GM12864 (cell line): ENCODE measurements at places on chromosomes 6 and 20.

DNA sequence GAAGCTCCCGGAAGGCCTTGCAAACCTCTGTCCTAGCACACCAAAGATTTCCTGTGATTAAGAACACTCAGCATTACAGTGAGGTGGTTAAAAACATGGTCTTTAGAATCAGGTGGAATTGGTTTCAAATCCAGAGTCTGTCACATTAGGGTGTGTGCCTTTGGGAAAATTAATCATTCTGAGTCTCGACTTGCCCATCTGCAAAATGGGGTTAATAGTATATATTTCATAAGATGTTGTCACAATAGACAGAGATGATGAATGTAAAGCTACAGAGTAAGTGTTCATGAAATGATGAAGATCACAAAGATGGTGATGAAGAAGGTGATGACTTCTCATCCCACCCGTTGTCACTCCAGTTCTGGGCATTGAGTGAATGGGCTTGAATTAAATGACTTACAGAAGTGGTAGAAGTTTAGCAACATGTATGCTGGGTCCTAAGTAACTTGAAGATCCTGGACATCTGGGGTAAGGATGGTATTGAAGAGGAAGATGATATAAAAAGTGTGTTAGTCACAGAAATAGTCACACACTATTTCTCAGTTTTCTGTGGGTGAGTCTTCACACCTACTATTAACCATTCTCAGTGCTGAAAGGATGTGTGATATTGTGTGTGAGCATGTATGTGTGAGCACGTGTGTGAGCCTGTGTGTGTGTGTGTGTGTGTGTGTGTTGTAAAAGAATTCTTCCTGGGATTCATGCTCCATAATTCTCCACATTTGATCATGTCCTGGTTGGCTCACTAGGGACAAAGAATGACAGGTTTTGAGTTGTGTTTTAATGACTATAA lies 28.0 kb upstream of the NEDD9 start:
- DNase-seq = no peak

DNA sequence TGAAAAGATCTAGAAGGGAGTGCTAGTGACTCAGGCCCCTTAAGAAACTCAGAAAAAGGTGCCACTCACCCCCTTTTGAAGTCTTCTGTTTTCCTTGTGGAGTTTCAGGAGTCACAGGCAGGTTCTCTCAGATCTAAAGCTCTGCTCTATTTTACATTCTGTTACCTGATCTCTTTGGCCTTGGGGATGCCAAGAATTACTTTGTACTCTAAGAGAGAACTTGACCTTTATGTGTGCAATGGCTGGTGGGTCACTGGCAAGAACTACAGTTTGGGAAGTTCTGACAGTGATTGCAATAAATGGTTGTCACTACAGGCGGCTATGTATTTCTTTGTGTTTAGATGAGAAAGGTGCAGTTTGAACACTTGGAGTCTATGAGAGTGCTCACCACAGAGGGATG lies 24.2 kb upstream of the ENPP4 start:
- no peak for DNase-seq

DNA sequence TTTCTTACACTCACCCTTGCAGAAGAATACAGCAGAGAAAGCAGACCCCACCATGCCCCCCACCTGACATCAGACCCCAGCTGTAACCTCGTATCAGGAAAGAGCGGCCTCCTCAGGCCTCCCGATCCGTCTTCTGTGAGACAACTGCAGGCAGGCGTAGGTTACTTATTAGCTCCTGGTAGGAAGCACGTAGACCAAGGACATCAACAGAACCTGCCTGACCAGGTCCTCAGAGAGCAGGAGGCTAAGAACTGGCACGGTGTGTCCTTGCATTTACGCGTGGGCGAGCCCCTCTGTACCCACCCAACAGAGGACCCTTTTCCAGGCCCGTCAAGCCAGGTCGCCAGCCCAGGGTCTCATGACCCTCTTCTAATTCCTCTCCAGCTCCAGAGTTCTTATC lies 51.0 kb downstream of the ABHD12 start:
- DNase-seq = no peak

DNA sequence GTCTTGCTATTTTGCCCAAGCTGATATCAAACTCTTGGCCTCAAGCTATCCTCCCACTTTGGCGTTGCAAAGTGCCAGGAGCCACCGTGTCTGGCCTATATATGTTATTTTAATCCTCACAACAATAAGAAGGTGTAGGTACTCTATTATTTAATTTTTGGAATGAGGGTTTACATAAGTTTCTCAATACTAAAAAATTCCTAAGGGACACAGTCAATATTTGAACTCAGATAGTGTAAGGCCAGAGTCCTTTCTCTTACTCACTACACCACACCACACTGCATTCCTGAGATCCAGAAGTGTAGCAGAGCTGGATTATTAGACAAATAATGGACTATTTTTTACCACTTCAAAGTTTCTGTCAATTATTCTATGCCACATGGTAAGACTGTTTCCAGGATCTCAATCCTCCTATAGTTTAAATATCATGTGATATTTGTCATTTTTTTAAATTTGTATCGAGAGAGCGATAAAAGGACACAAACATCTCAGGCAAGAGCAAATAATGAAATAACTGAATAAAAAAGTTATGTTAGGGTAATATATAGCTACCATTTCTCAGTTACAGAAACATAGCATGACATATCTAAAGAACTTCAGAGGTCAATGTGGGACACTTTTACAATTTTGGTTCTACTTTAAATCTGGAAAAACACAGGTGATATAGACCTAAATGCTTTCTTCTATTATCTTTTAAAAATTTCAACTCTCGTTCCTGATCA lies 162.2 kb upstream of the THEMIS start:
- DNase-seq = no peak

DNA sequence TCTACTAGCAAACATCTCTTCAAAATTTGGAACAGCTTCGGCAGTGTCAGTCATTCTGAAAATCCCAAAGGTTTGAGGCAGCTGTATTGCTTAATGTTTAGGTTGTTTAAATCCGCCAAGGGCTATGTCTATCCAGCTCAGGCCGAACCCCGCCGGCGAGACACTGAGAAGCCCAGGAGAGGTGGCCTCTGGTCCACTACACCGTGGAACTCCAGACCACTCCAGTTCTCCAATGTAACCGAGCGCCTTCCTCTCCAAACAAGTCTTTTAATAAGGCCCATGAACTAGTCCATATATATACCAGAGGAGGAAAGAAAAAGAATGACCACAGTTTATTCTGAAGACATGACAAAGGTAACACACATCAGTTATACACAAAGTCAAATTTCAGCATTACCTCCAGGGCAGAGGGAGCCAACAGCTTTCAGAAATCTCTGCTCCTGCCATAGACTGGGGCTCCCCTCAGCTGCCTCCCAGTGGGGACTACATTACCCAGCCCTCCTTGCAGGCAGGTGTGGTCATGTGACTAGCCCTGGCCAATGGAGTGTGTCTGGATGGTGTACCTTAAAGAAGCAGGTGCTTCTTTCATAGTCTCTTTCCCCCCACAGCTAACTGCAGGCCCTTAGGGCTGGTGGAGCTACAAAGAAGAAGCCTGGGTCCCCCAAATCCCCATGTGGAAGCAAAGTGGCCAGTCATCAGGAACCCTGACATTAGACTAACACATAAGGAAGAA lies at the start of gene RAMACL:
TSS of gene RAMACL (minus strand) at position 255 of the 733 bp plus-strand sequence. CDS start at position 54, 201 bp downstream.
- DNase-seq = peak; percentile 75

DNA sequence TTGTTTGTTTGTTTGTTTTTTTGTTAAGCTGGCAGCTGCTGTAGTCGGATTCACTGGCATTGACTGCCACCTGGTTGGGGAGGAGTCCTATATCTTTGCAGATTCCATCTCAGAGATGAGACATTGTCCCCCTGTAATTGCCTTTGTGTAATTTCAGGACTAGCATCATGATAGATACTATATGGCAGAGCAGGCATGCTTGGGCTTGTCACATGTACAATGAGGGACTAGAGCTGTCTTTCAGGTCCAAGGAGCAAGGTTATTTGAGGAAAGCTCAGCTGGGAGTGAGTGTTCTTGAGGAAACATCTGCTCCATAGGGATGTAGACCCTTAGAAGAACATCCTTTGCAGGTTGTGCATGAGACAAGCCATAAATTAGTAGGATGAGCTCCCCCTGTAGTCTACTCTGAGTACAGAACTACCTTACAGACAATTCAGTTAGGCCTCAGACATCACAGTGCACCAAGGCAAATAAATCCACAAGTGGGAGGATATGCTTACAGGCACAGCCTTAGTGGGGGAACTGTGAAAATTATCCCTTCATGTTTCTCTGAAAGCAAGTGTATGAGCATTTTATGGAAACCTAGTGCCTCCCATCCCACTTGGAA lies 62.1 kb downstream of the BMP2 start:
- DNase-seq = no peak

DNA sequence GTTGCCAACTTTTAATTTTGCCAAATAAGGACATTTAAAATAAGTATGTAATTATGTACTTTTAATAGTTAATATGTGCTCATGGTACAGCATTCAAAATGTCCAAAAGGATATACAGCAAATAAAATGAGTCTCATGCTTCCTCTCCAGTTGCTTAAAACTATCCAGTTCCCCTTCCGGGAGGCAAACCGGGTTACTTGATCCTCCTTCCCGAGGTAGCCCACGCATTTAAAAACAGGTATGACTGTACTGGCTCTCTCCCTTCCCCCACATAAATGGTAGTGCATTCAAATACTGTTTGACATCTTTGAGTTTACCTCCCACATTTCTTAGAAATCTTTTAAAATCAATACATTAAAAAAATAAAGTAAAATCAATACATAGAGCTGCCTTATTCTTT lies 66.4 kb downstream of the PHF20 start:
- DNase-seq = no peak

DNA sequence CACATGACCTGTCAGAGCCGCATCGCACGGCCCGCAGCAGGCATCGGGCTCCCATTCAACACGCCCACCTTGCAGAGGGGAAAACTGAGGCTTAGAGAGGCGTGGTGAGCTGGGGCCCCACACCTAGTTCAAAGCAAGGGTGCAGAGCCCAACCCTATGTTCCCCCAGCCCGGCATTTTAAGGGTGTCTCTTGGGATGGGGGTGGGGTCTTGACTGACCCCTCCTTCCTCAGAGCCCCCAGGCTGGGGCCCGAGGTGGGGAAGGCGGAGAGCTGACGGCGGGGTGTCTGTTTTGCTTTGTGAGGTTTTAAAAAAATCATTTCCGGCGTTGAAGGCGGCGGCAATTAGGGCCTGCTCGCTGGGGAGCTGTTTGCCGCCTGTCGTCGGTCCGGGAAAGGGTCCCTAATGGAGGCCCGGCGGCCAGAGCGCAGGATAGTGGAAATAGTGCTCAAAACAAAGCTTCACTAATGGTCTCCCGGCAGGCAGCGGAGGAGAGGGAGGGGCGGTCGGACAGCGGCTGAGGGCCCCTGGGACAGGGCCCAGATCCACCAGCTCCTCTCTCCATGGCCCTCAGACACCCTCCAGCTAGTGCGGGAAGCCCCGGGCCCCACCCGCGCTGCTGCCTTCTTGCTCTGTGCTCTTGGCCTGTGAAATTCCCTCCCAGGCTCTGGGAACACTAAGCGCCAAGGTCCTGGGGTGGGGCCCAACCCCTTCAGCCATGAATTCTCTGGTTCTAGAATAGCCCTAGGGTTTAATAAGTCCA lies 11.9 kb downstream of the VSTM2L start:
- no peak for DNase-seq

- DNase-seq = no peak
Measured at GRCh38 chr6:124298730-124299129, 495.1 kb downstream of the NKAIN2 start.

GRCh38 chr20:61134296-61135030 lies 117.6 kb upstream of the CDH4 start:
- DNase-seq = no peak

GRCh38 chr6:148890096-148890495 lies 143.3 kb downstream of the UST start:
- DNase-seq = no peak

DNA sequence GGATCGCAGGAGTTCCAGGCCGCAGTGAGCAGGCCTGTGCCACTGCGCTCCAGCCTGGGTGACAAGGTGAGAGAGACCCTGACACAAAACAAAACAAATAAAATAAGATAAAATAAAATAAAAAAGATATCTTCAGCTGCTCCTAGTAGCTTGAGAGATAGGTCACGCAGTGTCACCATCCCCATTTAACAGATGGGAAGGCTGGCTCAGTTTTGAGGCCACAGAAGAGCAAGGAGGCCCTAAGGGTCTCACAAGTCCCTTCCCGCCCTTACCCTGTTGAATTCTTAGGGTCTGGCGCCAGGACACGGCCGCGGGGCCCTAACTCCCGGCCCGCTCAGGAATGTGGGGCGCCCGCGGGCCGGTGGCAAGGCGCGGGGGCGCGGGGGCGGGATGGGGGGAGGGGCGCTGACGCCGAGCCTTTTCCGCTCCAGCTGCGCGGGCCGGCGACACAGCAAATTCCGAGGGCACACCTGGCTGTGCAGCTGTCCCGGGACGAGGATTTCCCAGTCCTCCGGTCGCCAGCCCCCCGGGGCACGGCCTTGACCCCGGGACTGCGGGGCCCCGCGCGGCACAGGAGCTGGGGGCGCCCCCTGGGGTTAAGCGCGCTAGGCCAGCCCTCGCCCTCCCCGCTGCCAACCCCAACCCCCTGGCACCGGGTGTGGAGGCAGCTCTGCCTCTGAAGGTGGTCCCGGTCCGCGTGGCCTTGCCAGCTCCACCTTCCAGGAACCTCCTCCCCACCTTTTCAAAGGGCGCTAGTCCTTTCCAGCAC lies 10.3 kb upstream of the R3HDML start:
- DNase-seq = no peak

GRCh38 chr6:6707143-6707542 lies 118.6 kb downstream of the LY86 start:
- DNase-seq = no peak

DNA sequence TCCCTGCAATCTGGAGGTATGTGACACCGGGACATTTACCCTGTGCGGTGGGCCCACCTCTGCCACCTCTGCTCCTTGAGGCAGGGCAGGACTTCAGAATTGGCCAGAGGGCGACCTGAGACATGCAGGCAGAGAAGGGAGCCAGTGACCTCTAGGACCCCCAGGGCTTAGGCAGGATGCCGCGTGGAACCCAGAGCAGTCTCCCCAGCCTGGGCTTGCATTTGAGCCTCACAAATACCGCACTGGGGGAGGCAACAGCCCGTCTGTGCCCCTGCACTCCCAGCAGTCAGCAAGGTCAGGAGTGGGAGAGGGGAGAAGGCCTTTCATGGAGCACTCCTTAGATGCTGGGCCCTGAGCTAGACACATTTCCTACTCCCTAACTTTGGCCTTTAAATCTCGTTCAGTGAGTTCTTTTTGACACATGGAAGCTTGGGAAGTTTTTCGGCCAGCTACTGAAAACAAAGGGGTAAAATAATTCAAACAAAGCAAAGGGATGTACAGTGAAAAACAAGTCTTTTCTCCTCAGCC lies 41.7 kb downstream of the C20orf203 start:
- no peak for DNase-seq

DNA sequence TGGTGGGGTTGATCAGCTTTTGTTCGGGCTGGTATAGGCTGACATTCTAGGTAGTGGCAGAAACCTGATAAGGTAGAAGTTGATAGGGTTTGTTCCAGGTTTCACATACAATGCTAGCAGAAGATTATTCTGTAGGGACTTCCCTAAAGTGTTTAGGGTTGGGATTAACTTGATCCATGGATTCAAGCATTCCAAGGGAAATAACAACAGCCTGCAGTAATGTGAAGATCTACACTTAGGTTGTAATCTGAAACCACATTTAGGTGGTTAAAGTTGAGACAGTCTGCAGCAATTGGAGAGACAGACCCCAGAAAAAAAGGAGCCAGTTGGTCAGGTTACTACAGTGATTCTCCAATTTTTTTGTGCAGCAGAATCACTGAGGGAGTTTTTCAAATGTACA lies 56.1 kb downstream of the GJA1 start:
- DNase-seq = no peak

GRCh38 chr6:71033890-71034289 lies 77.0 kb upstream of the B3GAT2 start:
- DNase-seq = no peak
